ENCODE measurements at places on chromosomes 1 and 21. TPM values are rescaled to one million over a fixed set of nuclear protein-coding genes. Genes with fewer than 3 reads are reported as not detected.

The FAM72B gene
- total RNA-seq: 1.1 TPM

The CELA2A gene
- total RNA-seq: 1.6 TPM

The YY1AP1 gene
- 73.7 TPM for total RNA-seq

The SPATA45 gene
- total RNA-seq: not detected

The SERTAD4 gene
- total RNA-seq: 1.7 TPM

The TPTE gene
- not detected for total RNA-seq

The TSPAN1 gene
- total RNA-seq: 1.6 TPM

The MATN1 gene
- not detected for total RNA-seq

The FCRL4 gene
- total RNA-seq: not detected

The BCL2L15 gene
- total RNA-seq: 0.57 TPM

The CTBS gene
- total RNA-seq: 23.5 TPM

The F5 gene
- 2.5 TPM for total RNA-seq

The ITLN1 gene
- total RNA-seq: 0.29 TPM

The PLA2G4A gene
- 18.4 TPM for total RNA-seq

The RNF186 gene
- not detected for total RNA-seq

The AGL gene
- 54.7 TPM for total RNA-seq

The TDRKH gene
- total RNA-seq: 4.7 TPM

The YOD1 gene
- 6.6 TPM for total RNA-seq
